ENCODE measurements at places on chromosomes 2 and 18.

GRCh38 chr18:74454279-74454751 lies 2.8 kb downstream of the DIPK1C start:
- DNase-seq: no peak

GRCh38 chr18:79765491-79766245 lies 32.1 kb upstream of the KCNG2 start:
- DNase-seq: no peak

- DNase-seq: no peak
Observed at GRCh38 chr2:226308323-226308680, 491.3 kb downstream of the IRS1 start.

- no peak for DNase-seq
Observed at GRCh38 chr2:70199320-70199864, 8.6 kb upstream of the C2orf42 start.

- no peak for DNase-seq
Observed at GRCh38 chr18:79401494-79402208, 5.9 kb downstream of the NFATC1 start.

DNA sequence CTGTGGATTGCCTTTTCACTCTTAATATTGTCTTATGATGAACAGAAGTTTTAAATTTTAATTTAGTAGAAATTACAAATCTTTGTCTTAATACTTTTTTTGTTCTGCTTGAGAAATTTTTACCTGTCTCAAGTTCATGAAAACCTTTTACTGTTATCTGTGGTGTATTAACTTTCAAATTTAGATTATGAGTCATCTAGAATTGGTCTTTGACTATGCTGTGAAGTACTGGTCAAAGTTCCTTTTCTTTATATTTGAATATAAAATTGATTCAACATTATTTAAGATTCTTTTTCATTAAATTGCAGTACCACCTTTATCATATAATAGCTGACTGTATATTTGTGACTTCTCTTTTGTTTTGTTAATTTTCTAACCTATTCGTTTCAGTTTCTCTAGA lies 1385.5 kb upstream of the ZEB2 start:
- DNase-seq: no peak

DNA sequence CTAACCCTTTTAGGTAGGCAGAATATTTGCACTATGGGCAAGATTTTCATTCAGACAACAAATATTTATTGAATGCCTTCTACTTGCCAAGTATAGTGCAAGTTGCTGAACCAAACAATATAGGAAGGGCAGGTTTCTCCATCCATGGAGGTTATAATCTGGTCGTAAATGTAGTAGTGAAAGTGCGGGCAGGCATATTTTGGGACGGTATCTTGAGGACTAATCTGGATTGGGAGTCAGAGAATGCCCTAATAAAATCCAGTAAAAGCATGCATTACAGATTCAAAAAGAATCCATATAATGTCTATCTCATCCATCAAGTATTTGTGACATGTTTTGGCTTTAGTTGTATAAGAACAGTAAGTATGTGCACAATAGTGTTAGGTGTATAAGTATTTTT lies 1.7 kb upstream of the NDUFV2 start:
- DNase-seq: no peak

All from effector CD4-positive, alpha-beta T cell (primary cell).